Breast epithelium (tissue), 4 donors: ENCODE measurements at places on chromosomes 3 and 15.

DNA sequence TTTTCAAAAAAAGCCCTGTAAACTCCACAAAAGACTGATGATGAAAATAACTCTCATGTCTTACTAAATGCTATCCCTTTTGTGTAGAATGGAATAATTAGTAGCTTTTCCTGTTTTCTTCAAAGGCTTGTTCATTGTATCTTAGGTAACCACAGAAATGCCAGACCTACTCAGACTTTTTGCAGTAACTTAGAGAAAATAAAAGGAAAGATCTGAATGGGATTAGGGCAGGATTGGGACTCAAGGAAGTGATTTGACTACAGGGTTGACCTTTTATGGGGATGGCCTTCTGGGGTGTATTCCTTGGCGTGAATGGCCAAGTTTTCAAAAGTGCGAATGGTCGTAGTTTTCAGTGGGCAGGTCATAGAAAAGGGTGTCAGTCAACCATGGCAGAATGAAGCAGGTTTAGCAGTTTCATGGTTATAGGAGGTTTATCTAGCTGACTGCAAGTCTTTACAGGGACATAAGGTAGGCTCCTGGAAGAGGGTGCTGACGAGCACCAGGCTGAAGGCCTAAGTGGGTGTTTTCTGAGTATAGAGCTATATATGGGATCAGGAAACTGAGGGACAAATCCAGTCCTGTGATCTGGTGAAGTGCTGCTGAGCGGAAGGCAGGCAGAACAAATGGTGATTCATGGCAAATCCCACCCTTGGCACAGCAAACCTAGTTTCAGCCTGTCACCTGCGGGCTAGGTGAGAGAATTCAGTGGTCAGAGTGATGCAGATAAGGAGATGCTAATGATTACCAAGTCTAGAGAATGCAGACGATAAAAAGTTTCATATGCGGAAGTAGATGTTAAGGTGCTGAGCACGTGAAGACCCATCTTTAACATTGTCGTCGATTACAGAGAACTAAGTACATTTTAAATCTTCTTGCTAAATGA, 46.4 kb downstream of the IL1RAP start:
- no peak for DNase-seq

DNA sequence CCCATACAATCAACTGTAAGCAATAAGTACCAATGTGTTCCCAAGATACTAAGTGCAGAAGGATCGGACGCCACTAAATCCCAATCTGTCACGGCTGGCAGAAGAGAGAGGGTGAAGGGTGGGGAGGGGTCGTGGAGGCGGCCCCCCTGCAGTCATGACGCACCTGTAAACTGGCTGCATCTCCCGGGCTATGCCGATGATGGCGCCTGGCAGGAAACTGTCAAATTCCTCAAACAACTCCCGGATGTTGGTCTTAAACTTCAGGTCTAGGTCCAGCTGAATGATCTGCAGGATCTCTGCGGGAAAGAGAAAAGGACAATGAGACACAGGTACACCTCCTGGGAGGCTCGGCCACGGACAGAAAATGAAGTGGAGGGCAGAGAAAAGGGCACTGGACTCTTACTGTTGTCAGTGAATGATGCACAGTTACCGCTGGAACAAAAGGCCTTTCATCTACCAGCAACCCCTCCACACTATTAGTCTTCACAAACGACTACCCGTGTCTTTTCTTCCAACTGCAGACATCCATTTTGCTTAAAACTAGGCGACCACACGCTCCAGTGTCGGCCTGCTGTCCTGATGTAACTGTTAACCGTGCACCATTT, 114.6 kb downstream of the XXYLT1 start:
- DNase-seq, result no peak

GRCh38 chr3:140285380-140285779, 350.4 kb downstream of the CLSTN2 start:
- DNase-seq, result no peak

- no peak for DNase-seq
These were observed 88.8 kb downstream of the HES1 start for GRCh38 chr3:194224471-194225417.

DNA sequence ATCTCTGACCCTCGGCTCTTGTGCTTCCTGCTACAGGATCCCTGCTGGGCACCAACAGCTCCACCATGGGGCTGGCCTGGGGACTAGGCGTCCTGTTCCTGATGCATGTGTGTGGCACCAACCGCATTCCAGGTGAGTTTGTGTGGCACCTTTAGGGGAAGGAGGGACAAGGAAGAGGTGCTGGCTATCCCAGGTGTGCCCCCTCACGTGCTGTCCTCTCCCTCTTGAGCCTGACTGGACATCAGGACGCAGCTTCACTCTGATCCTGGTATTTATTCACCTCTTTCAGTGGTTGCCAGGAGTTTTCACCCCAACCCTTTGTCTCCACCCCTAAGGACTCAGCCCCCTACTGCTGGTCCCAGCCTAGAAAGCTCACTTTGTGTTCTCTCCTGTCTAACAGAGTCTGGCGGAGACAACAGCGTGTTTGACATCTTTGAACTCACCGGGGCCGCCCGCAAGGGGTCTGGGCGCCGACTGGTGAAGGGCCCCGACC, 960 bp downstream of the THBS1 start:
- DNase-seq, result peak; percentile 74

DNA sequence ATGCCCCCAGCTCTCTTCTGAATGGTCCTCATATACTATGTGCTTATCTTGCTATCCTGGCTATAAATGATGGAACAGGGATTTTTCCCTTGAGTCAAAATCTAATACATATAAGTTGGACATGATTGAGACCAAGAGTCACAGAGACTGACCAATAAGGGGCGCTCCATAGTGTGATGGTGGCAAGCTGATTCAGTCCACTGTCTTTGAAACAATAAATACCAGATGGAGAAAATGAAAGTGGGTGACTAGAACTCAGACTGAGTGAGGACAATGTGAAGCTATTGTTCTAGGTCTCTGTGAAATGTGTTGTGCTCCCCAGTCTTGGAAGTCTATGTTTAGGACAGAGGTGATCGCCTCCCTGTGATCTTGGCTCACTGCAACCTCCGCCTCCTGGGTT, 10.6 kb upstream of the FSTL1 start:
- DNase-seq, result no peak

DNA sequence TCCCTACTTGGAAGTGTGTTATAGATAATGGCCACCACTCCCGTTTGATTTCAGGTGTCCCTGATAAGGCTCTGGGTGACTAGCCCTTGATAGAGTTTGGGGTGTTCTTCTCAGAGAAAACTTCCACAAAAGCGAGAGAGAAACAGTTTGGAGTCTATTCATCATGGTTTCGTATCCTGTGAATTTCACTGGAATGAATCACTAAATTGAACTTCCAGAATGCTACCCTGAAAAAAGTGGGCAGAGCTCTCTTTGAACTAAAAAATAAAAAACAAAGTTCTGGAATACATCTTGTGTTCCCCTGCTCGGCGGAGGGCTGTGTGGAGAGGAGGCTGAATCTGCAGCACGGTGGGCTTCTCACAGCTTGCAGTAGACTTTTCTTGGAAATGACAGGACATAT, 52.8 kb upstream of the FAM98B start:
- DNase-seq, result no peak

GRCh38 chr3:190575437-190576185, 61.7 kb downstream of the IL1RAP start:
- no peak for DNase-seq

- no peak for DNase-seq
These were observed 12.6 kb upstream of the STARD5 start for GRCh38 chr15:81336568-81336967.

DNA sequence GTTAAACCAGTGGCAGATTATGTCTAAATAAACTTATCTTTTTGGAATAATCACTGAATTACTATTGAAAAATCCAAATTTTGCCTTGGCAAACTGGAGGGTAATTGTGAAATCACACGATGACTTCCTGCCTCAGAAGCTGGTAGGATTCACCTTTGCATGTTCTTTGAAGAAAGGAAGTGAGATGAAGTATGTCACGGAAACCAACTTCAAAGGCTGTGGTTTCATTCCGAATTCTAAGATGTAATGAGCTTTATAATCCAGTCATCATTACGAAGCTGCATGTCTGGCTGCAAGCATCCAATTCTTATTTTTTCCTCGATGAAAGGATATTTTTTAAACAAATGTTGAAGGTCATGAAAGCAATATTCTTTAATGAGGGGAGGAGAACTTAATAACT, 15.0 kb upstream of the ZBED2 start:
- DNase-seq, result no peak
